ENCODE measurements at places on chromosomes 13 and 19.

DNA sequence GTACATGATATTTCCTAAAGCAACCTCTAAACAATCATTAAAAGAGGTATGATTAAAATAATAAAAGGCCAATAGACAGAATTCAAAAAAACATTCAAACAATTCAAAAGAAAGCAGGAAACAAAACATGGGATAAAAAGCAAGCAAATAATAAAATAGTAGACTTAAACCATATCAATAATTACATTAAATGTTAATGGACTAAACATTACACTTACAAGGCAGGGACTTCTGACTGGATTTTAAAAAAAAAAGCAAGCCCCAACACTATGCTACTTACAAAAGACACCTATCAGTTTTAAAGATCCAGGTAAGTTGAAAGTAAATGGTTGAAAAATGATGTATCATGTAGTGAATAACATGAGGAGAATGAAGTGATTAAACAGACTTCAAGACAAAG is 65.2 kb downstream of the KLF2 start:
- no peak for DNase-seq

DNA sequence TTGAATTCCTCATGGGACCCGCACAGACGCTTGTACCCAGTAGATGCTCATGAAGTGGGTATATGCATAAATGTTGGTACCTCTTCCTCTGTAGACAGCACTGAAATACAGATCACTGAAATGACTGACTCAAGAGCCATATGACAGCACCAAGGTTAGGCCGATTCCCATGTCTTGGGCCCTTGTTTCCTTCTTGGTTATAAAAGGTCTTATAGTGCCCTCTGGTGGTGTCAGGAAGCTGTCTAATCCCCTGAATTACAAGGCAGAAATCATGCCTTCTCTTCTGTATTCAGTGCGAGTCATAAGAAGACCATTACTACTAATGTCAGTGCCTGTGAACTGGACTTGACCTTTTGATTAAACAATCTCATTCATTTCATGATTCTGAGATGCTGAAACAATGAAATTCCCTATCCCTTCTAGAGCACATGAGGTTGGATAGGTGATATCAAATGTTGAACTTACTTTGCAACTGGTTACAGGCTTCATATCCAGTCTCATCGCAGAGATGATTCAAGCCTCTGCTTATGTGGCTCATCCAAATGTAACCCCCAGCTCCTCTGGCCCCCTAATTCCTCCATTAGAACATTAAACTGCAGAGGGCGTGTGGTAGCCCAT is 59.7 kb downstream of the SPATA13 start:
- DNase-seq: peak; percentile 79

- no peak for DNase-seq
Observed at GRCh38 chr19:46520616-46521015, 24.9 kb upstream of the PNMA8B start.

GRCh38 chr13:110877737-110878258 is 37.1 kb downstream of the ANKRD10 start:
- no peak for DNase-seq

DNA sequence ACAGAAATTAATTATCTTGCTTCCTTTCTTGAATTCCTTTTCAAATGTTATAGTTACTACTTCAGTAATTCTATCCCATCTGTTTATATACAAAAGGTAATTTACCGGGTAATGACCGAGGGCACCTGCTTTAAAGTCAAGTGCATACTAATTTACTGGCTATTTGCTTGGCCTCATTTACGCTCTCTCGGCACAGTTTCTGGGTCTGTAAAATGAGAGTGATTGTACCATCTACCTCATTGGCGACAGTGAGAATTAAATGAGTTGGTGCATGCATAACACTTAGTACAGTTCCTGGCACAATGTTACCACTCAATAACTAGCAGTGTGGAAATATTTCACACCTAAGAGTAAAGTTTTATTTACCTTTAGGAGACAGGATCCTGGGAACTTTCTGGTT is 111.6 kb downstream of the GGACT start:
- no peak for DNase-seq

- DNase-seq: no peak
Observed at GRCh38 chr13:58583966-58584365, 952.4 kb downstream of the PCDH17 start.

DNA sequence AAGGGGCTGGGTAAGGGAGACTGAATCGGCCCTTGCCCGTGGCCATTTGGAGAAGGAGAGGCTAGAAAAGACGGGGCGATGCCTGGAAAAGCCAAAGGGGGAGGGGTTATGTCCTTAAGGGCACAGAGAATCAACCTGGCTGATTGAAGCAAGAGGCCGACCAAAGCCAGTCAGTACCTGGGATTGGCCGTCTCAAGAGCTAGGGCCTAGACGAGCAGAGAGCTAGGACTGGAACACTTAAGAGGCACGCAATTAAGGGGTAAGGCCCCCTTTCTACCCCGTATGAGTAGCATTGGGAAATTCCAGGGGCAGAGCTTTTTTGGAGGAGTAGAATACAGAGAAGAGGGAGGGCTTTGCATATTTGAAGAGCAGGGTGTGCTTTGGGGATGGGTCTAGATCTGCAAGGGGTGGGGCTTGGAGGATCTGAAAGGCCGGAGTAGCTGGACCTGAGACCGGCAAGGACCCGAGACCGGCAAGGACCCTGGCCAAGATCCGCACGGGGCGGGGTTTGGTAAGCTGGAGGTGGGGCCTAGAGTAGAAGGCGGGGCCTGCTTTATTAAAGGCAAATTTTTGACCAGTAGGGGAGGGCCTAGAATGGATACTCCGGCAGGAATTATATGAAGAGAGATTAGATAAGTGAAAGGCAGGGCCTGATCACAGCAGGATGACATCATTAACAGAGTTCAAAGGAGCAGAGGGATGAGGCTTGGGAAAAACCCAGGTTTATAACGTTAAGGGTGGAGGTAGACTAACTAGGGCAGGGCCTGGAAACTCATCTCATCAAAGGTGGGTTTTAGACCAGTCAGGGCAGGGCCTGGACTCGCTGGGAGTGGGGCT is 10.7 kb upstream of the CACNG6 start:
- no peak for DNase-seq

DNA sequence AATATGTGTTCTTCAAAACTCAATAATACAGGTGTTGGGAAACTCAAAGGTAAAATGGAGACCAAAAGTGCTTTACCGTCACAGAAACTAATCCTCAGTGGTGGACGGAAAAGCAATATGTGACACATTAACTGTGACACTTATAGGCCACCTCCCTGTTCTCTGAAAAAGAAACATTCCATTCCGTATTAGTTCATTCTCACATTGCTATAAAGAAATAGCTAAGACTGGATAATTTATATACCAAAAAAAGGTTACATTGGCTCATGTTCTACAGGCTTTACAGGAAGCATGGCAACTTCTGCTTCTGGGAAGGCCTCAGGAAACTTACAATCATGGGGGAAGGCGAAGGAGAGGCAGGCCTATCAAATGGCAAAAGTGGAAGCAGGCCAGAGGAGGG is 435.3 kb upstream of the HTR2A start:
- no peak for DNase-seq

DNA sequence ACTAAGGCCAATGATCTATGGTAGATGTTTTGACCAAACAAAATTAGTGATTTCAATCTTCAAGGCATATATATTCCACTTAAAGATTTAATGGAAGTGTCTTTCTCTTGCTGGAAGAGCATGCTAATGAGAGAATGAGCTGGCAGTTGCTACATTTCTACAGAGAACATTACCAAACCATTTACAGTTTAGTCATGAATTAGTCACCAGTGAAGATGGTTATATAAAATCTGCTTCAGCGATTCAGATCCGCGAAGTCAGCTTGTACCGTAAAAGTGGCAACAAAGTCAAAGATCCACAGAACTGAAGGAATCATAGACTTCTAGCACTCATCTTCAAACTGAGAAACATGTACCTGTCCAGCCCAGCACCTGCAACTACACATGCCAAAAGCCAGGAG is 156.3 kb downstream of the SLITRK5 start:
- no peak for DNase-seq

- no peak for DNase-seq
Observed at GRCh38 chr13:40479196-40479845, 187.1 kb downstream of the FOXO1 start.
